ENCODE measurements at places on chromosomes 6 and 20.

- no peak for DNase-seq
Observed at GRCh38 chr20:38609815-38610214, 8.2 kb downstream of the ARHGAP40 start.

DNA sequence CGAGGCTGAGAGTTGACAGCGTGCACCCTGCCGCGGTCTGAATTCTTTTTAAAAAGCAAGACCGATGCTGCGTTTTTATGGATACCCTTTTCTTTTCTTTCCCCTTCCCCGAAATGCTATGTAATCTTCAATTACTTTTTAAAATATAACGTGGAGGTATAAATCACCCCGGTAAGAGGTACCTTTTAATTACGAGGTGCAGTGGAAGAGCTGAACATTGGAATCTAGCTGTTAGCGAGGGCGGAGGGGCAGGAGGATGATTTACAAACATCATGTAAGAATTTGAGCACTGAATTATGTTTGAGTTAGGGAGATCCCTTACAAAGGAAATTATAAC is 1.2 kb downstream of the EYA2 start:
- no peak for DNase-seq

DNA sequence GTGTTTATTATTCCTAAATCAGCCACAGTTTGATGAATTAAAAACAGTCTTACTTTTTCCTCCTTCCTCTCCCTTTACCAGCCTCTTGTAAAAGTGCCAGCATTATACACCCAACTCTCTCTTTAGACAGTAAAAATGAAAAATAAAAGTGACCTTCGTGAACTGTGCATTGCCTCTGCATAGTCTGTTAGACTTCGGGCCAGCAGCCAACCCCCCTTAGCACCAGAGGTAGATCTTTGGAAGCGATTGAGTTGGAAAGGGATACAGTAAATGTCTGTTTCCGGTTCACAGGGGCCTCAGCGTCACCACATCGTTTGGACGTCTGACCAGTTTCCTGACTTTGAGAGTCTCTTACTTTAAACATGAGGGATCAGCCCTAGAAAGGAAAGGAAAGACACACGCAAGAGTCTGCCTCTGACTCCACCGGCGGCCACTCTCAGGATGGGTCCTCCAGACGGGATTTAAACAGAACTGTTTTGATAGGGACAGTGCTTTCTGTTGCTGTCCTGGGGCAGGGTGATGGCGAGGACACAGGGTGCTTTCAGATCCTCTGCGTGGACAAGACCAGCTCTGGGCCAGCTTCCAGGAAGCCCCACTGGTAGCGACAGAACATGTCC is 206.6 kb upstream of the PREP start:
- no peak for DNase-seq

DNA sequence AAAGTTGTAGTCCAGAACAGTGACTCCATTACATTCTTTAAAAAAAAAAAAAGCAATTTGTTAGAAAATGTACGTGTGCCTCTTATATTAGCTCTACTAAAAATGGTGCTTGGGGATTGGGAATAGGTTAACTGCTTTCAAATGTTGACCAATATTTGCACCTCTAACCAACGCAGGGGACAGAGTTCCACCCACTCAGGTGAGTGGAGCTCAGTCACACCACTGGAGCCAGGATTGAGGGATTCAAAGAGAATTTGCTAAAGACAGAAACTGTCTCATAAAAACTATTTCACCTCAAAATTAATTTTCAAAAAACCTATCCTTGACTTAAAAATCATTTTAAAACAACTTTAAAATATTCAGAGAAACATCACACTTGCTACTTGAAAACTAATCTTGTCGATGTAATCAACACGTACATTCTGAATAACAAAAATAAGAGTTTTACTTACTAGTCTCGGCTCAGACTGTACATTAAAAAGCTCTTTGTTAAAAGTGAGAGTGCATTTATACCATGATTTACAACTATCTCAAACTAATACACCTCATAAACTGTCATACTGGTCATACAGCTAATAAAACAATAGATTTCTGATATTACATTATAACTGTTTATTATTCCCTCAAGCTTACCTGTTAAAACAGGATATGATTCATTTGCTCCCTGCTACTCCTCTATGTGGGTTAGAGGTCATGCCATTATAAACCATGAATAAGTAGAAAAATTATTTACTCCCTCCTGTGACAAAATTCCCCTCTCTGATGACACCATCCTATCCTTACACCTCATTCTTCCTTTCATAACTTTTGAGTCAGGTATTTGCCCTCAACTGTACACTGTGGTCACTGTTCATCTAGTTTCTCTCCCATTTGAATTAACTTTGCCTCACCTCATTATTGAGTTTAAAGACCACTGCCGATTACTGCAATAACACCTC is 88.6 kb downstream of the PDE10A start:
- no peak for DNase-seq

GRCh38 chr6:52381249-52381648 is 19.3 kb downstream of the PAQR8 start:
- DNase-seq: no peak

- DNase-seq: no peak
Observed at GRCh38 chr20:62192635-62193034, 9.8 kb downstream of the MTG2 start.

DNA sequence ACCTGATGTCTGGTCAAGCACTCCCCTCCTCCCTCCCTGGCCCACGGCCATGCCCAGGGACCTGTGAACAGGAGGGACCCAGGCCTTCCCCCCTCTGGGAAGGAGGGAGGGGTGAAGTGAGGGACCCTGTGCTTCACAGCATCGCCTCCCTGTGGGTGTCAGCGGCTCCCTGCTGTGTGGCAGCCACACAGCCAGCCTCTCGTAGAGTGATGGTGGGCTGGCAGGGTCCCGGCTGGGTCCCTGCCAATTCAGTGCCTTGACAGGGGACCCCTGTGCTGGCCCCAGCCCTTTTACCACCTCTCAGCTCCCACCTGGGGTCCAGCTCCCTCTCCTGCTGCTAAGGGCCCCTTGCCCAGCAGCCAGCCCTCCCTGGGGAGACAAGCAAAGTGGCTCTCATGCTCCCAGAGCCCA is 31.3 kb upstream of the GRM4 start:
- DNase-seq: no peak

All from neuronal stem cell (in vitro differentiated cells).